Umbilical cord (tissue), 2 donors: ENCODE measurements at places on chromosomes 5 and 9. TPM values are rescaled to one million over a fixed set of nuclear protein-coding genes. Genes with fewer than 3 reads are reported as not detected.
A peak's percentile ranks its signal among the peaks of the same experiment; 100 is the strongest.

LAMC3 gene
- total RNA-seq, result 17.8 TPM

EIF4E1B gene
- 5.3 TPM for total RNA-seq

SH3GL2 gene
- total RNA-seq, result 3.6 TPM

GRCh38 chr5:143179126-143179740, 224.3 kb downstream of the NR3C1 start:
- no peak for DNase-seq

- DNase-seq, result peak; percentile 29
Measured at GRCh38 chr5:115888027-115888426, 46.3 kb downstream of the AP3S1 start.
